ENCODE measurements at places on chromosomes 7 and 10. TPM values are rescaled to one million over a fixed set of nuclear protein-coding genes. Genes with fewer than 3 reads are reported as not detected.
A peak's percentile ranks its signal among the peaks of the same experiment; 100 is the strongest.

GSTO2 gene
- 2.2 TPM for polyA plus RNA-seq

HOXA3 gene
- polyA plus RNA-seq, result 1.2 TPM

CYP2C9 gene
- polyA plus RNA-seq, result not detected

DNA sequence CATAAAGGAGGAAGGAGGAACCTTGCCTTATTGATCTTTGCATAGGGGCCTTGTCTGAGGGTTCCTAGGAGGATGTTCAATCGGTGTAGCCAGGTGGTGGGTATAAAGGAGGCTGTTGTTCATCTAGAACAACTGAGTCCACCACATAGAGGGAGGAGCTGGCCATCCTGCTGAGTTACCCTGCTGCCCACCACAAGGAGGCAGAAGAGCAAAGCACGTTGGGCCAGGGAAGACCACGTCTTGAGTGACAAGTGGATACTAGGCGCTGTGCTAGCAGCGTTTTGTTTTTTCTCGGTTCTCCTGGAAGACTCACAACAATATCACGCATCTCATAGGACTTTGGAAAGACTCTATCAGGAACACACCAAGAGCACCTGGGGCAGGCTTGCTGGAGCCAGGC is 20.0 kb downstream of the FOXI2 start:
- no peak for DNase-seq

GRCh38 chr10:19704544-19704943 is 111.7 kb upstream of the PLXDC2 start:
- DNase-seq, result no peak

DNA sequence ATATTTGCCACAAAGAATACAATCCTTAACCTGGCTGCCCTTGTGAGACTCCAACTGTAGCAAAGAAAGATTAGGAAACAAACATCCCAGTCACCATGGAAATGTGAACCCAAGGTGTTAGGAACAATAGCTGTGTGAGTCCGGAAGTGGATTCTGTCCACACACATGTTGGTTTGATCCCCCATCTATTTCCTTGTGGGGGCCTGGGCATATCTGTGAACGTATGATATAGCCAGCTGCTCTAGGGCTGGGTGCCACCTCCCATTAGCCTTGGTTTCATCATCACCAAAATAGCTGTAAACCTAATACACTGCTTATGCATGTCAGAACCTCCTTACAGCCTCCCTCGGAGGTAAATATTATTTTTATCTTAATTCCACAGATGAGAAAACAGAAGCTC is 26.4 kb downstream of the GRK5 start:
- DNase-seq, result no peak

GRCh38 chr7:118003476-118003875 is 130.2 kb upstream of the CTTNBP2 start:
- DNase-seq, result no peak

DNA sequence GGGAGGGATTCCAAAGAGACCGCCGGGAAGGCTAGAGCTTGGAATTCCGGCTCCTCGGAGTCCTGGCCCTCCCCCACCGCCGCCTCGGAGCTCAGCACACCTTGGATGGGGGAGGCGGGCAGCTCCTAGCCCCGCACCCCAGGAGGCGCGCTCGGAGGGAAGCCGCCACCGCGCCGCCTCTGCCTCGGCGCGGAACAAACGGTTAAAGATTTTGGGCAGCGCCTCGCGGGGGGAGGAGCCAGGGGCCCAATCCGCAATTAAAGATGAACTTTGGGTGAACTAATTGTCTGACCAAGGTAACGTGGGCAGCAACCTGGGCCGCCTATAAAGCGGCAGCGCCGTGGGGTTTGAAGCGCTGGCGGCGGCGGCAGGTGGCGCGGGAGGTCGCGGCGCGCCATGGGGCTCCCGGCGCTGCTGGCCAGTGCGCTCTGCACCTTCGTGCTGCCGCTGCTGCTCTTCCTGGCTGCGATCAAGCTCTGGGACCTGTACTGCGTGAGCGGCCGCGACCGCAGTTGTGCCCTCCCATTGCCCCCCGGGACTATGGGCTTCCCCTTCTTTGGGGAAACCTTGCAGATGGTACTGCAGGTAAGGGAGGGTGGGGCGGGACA is at the start of gene CYP26A1:
Gene CYP26A1 (plus strand): TSS at position 355 of the 608 bp plus-strand sequence. CDS start 42 bp downstream, at position 397.
- DNase-seq, result peak; percentile 22

- DNase-seq, result no peak
Measured at GRCh38 chr10:121540732-121541395, 57.4 kb downstream of the FGFR2 start.

- DNase-seq, result no peak
Measured at GRCh38 chr7:24709585-24710360, 47.5 kb downstream of the GSDME start.

DNA sequence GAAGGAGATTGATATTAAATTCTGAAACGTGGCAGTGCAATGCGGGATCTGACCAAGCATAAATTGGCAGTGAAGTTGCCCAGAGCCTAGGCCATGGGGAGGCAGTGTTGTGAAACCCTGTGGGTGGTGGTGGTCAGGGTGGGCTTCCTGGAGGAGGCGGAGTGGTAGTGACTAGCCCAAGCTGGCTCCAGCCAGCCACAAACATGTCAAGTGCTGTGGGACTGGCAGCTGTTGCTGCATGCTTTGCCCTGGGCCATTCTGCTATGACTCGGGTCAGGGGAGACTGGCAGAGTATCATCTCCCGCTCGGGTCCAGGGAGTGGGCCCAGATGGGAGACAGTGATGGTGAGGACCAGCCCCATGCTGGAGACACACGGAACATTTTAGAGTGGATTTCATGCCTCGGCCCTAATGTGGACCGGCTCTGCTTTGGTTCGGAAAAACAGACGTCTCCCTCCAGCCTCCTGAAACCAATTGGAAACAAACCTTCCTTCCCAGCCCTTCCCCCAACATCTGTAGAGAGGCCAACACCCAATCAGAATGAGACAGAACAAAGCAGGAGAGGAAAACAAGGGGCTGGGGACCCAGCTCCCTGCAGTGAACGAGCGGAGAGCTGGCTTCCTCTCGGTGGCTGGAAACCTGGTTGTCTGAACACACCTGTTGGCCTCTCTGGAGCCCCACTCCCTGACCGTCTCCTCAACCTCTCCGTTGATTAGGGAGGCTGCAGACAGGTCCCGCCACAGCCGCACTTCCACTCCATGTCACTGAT is 58.2 kb downstream of the TMEM270 start:
- DNase-seq, result no peak

GRCh38 chr7:1108264-1108920 is 20.5 kb downstream of the GPER1 start:
- no peak for DNase-seq

DNA sequence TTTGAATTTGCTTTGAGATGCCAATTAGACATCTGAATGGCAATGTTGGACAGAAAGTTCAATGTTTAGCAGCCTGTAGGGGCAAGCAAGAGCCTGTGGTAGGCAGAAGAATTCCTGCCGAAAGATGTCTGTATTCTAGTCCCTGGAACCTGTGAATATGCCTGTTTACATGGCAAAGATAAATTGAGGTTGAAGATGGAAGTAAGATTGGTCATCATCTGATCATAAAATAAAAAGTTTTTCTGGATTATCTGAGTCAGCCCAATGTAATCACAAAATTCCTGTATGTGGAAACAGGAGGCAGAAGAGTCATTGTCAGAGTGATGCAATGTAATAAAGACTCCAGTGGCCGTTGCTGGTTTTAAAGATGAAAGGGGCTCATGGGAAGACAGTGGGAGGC is 430.5 kb downstream of the MDFIC start:
- DNase-seq, result peak; percentile 90

- no peak for DNase-seq
Measured at GRCh38 chr7:123819001-123819400, 26.0 kb upstream of the HYAL4 start.

DNA sequence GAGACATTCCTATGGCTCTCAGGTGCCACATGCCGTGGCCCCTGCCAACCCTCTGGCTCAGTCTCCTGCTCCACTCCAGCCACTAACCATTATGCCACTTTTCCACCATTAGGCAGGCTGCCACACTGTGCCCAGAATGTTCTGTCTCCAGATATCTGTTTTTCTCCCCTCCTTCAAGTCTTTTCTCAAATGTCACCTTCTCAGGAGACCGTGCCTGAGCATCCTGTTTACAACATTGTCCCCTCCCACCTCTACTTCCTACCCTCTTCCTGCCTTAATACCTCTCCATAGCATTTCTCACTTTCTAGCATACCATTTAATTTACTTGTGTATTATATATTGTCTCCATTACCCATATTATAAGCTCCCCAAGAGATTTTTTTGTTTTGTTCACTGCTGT is 162.5 kb upstream of the LYZL2 start:
- DNase-seq, result no peak

DNA sequence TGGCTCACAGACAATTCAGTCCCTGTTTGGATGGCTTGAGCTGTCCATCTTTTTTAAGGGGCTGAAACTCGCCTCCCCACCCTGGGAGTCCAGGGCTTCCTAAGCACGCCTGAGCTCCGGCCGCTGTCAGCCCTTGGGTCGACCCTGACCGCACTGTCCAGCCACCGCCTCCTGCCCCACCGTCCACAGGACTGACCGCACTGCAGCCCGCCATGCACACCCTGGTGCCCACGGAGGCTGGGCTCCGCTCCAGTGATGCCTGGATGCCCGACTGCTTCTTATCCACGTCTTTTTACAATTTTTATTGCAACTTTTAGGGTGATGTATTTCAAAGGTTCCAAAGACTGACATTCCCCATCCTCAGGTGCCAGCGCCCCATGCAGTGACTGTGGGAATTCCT is 39.4 kb upstream of the FOXL3 start:
- no peak for DNase-seq
